ENCODE measurements at places on chromosomes 16 and 17.

- no peak for DNase-seq
Observed at GRCh38 chr17:29847527-29848400, 82.3 kb downstream of the SSH2 start.

GRCh38 chr17:82978765-82979349, 100.6 kb upstream of the METRNL start:
- no peak for DNase-seq

- DNase-seq = no peak
Observed at GRCh38 chr16:4367393-4367856, 4.2 kb upstream of the VASN start.

DNA sequence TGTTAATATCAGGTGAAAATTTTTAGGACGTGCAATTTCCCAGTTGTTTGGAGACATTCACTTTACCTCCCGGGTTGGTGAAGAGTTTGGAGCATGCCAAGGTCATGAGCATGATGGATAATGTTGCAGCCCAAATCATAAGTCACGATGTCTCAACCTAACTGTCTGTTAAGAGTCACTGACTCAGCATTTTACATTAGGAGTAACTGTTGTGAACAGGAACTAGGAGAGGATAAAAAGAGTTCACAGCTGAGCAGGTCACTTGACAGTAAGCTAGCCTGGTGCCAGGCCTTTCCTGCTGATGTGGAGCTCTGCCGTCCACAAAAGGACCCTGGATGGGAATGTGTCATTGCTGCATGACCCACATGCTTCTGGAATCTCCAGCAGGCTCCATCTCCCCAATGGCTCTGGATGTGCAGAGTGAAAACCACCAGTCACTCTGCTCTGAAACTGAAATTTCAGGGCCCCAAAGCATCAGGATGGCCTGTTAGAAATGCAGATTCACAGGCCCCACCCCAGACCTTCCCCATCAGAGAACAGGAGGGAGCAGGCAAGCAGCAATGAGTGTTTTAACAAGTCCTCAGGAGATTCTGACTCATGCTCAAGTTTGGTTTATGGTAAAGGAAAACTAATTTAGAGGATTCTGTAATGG, 371.6 kb upstream of the MAF start:
- peak; percentile 58 for DNase-seq

DNA sequence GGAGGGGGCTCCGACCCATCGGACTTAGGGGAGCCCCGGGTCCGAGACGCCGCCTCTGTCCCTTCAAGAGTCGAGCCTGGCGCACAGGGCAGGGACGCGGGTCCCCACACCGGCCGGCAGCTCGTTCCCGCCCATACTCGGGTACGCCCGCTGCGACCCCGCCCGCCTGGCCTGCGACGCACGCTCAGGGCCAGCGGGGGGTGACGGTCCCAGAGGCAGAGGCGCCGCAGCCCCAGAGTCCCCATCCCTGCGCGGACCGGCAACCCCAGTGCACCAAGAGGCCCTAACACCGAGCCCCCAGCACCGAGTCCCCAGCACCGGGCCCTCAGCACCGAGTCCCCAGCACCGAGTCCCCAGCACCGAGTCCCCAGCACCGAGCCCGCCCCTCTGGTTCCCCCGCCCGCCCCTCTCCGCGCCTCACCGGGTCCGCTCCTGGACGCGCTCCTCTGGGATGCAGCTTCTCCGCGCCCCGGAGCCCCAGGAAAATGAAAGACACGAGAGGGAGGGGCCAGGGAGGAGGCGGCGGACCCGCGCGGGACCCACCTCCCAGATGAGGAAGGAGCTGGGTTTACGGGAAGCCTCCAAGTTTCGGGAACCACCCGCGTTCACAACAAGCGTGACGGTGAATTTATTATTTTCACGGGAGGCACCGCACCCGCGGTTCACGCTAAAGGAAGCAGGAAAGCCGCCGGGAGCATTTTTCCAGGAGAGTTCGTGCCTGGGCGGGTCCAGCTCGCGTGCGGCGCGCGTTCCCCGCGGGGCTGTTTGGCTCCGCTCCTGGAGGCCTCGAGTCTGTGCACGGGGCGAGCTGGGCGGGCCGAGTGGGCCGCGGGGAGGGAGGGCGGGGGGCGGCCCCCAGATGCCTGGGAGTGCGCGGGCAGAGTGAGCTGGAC, at the start of gene SECTM1:
Gene SECTM1 (minus strand): TSS at position 488 of the 893 bp plus-strand sequence. CDS start 6,526 bp downstream, outside the sequence.
- DNase-seq = peak; percentile 26

GRCh38 chr17:45130681-45131615, 1.4 kb downstream of the PLCD3 start:
- no peak for DNase-seq

- DNase-seq = no peak
Observed at GRCh38 chr16:74892574-74893461, 92.1 kb downstream of the WDR59 start.

DNA sequence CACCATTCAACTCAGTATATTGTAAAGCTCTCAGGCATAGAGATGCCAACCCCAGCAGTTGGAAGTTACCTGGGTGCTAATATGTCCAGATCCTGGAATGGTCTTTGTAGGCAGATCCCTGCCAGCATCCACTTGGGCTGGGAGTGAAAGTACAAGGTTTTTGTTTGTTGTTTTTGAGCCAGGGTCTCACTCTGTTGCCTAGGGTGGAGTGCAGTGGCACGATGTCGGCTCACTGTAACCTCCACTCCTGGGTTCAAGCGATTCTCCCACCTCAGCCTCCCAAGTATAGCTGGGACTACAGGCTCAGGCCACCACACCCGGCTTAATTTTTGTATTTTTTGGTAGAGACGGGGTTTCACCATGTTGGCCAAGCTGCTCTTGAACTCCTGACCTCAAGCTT, 177.6 kb downstream of the IRF8 start:
- DNase-seq = no peak

DNA sequence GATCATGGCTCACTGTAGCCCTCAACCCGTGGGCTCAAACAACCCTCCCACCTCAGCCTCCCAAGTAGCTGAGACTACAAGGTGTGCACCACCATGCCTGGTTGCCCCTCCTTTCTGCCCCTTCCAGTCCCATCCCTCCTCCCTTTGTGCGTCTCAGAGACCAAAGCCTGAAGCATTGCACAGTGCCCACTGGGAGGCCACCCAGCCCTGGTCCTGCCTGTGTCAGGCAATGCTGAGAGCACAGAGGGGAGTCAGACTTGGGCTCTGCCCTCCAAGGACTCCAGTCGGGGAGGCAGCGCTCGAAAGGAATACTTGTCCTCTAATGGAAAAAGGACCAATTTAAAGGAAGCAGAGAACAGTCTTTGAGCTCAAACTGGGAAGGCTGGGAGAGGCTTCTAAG, 20.4 kb downstream of the RAI1 start:
- no peak for DNase-seq

GRCh38 chr17:14429084-14429483, 128.2 kb downstream of the HS3ST3B1 start:
- DNase-seq = no peak

DNA sequence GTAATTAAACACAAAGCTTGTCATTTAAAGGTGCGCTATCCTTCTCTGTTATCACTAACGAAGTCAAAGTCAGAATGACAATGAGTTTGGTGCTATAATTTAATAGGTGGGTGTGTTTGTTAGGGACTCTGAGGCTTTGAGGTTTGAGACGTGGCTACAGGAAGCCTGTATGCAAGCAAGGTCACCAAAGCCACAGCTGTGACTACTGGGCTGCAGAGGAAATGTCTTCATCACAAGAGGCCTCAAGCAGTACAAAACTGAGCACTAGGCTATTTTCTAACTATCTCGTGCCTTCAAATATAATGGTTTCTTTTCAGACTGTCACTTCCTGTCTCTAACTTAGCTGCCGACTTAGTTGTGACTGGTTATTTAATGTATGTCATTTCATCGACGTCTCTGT, 141.2 kb downstream of the AATF start:
- no peak for DNase-seq

- no peak for DNase-seq
Observed at GRCh38 chr17:28170771-28171170, 128.3 kb downstream of the NLK start.

DNA sequence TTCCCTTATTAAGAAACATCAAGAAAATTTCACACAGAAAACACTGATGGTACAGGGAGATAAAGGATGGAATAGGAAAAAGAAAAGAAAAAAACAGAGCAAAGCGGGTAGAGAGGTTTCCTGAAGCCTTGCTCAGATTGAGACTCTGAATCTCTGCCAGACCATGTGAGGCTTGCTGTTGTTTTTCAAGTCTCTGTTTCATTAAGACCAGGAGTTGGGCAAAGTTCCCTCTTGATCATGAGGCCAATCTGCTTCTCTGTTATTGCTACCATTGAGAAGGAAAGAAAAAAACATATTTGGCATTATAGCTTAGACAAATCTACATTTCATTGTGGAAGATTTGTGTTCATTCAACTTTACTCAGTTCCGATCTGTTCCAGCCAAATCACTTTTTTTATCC, 201.6 kb upstream of the SOX9 start:
- DNase-seq = no peak

DNA sequence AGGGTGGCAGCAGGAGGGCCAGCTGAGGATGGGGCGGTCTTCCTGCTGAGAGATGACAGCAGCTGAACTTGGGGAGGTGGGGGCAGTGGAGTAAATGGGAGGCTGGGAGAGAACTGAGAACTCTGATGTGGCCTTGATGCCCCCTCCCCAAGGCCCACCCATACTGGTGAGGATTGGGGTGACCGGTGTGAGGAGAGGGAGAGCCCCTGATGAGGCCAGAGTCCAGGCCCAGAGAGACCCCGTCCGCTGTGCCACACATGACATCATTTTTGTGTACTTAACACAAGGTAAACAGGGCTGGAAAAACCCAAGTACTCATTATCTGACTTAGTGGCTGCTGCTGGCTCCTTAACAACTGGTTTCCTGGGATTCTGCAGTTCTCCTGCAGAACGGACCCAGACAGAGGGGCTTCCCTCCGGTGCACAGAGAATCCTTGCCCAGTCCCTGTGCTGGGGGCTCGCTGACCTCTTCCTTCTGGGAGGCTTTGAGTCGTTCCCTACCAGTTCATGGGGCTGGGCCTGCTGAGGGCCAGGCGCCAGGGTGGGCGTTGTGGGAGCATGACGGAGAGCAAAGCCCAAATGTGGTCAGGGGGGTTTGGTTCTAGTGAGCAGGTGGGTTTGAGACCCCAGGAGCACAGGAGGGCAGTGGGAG, 207.6 kb downstream of the RAB11FIP4 start:
- no peak for DNase-seq

DNA sequence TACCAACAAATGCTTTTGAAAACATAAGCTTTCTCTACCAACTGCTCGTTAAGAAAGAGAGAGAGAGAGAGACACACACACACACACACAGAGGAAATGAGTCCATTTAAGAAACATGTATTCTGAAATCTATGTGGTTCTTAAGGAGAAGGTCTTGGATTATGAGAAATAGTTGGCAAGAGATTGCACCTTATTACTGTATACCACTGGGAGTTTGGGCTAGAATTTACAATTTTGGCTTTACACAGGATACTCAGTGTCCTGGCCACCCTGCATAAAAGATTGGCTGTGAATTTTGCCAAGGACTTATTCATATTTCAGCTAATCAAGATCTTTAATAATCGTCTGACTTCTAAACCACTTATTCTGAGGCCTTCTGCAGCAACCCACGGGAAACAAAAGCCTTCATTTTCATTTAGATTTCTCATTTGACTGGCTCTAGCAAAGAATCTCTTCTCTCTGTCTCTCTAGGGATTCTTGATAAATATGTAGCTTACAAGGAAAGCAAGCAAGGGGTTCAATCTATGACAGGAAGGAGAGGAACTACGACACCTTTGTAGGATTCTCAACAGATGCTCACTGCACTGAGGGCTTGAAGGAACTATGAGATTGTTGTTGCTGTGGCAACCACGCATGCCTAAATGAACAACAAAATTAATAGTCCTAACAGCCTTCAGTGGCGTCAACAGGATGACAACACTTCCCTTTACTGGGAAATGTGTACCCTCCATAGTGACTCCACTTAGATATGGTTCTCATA, 75.3 kb upstream of the GNAO1 start:
- no peak for DNase-seq

GRCh38 chr16:85577899-85578598, 35.1 kb upstream of the GSE1 start:
- DNase-seq = no peak

GRCh38 chr16:26889740-26890139, 177.0 kb upstream of the C16orf82 start:
- DNase-seq = no peak

- no peak for DNase-seq
Observed at GRCh38 chr16:17365211-17365541, 105.6 kb downstream of the XYLT1 start.

- DNase-seq = no peak
Observed at GRCh38 chr17:67680445-67681224, 37.1 kb upstream of the NOL11 start.

- DNase-seq = no peak
Observed at GRCh38 chr17:82245134-82246039, 16.5 kb downstream of the SLC16A3 start.

DNA sequence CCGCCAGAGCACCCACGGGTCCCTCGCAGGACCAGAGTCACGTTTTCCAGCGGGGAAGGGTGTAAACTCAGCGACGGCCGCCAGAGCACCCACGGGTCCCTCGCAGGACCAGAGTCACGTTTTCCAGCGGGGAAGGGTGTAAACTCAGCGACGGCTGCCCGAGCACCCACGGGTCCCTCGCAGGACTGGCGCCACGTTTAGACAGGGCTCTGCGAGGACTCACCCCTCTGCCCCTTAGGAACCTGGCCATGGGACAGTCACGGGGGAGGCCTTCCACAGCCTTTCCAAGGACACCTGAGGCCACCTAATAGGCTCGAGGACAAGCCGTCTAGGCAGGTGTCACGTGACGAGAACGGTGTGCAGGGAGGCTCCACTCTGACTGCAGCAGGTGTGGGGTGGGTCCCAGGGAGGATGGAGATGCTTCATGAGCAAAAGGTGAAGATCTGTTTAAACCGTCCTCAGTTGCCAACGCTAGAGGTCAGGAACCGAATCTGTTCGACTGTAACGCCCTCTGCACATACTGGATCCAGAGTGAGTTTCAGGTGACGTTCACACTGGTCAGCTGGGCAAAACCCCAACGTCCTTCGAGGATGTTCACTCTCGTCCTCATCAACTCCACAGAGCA, 48.0 kb upstream of the METRNL start:
- no peak for DNase-seq

DNA sequence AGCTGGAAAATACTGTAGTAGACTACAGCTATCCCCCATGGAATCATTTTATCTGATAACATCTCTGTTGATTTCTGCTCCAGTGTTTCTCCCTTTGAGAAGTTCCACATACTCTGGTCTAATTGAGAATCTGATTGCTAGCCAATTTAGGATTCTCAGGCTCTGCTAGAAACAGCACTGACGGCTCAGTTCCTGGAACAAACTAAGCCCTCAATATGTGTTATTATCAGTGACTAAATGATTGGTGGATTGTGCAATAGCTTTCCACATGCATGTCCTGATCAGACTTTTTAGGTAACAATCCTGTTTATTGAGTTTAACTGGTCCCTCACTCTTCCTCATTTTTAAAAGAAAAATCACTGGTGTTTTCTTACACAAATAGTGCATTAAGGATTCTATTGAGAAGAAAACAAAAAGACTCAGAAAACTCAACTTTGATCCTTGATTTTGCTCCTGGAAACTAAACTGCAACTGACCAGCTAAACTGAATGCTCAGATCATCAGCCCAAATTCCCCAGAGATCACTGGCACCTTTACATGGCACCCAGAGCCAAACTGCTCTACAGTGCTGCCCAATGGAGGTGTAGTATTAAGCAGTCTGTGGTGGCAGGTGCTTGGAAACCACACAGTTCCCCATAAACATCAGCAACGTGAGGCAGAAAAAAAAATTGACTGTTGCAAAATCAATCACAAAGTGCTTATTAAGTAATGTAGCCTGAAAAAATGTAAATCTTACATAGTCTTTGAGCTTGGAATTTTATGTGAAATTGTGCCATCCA, 423.7 kb downstream of the TOX3 start:
- DNase-seq = no peak

All from erythroblast (primary cell).